Caudate nucleus (tissue), 63 donors: ENCODE measurements at places on chromosomes 2 and 18.

GRCh38 chr2:25304826-25305596, 36.7 kb downstream of the DNMT3A start:
- no peak for DNase-seq

GRCh38 chr2:200302940-200303727, 3.4 kb upstream of the SPATS2L start:
- no peak for DNase-seq

- no peak for DNase-seq
Measured at GRCh38 chr18:23798249-23798648, 109.0 kb downstream of the LAMA3 start.

- no peak for DNase-seq
Measured at GRCh38 chr2:120320318-120320851, 25.6 kb upstream of the INHBB start.

DNA sequence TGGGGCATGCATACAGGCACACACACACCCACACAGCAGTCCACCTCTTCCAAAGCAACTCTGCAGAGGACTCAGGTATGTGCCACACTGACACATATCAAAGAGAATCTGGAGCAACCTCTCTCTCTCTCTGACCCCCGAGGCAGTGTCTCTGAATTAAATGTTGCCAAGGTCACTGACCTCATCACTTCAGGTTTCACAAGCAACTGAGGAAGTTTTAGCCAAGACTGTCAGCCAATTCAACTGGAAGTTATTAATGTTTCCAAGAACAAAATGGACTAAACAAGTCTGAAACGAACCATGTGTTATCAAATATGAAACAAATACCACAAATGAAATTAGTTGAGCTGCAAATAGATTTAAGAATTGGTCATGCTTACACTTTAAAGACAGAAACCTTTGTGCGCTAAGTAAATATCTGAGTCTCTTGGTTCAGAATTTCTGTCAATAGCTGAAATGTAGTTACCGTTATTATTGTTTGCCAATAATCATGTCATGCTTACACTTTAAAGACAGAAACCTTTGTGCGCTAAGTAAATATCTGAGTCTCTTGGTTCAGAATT, 86.1 kb downstream of the SLC25A12 start:
- no peak for DNase-seq

- no peak for DNase-seq
Measured at GRCh38 chr2:218435003-218435982, 16.4 kb downstream of the VIL1 start.

- no peak for DNase-seq
Measured at GRCh38 chr2:184921676-184922075, 323.3 kb downstream of the ZNF804A start.

- no peak for DNase-seq
Measured at GRCh38 chr2:205802065-205802464, 119.8 kb downstream of the NRP2 start.

DNA sequence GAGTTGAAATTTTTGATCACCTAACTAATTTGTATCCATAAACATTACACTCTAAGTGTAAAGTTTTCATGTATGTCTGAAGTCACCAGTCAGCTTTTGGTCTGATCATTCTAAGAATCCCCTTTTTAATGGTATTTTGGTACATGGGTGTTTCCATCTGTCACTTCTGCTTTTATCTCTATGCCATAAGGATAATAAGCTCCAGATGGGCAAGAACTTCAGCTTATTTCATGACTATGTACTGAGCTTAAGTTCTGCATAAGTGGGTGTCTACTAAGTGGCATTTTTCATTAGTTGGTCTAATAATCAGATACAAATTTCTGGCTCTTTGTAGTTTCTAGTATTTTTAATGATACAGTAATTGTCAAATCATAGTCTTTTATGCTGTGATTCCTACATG, 20.4 kb downstream of the UBXN4 start:
- no peak for DNase-seq

- no peak for DNase-seq
Measured at GRCh38 chr18:23809415-23809814, 120.2 kb downstream of the LAMA3 start.

DNA sequence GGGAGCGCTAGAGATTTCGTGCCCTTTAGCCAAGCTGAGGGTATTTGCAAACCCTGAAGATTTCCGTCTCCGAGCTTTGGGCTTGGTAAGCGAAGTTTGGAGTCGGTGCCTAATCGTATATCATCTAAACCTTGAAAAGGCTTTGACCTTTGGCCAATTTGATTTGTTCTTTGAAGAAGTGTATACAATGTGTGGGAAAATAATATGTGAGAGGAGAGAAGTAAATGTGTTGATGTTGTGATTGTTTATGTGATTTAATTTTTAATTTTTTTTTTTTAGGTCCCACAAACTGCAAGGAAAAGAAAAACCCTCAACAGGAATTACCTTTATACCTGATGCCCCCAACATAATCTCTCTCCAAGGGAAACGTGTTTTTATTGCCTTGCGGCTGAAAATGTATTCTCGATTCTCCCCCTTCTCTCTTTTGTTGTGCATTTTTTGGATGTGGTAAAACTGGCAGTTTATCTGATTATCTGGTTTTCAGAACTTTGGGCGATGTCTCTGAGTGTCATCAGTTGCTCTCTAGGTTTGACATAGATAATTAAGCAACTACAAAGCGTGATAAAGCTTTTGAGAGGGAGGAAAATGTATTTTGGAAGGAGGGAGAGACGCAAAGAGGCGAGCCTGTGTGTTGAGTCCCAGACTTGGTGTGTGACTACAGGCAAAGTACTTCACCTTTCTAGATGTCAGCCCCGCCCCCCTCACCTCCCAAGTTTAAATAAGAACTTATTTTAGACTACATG, 912 bp upstream of the FBXO11 start:
- no peak for DNase-seq

DNA sequence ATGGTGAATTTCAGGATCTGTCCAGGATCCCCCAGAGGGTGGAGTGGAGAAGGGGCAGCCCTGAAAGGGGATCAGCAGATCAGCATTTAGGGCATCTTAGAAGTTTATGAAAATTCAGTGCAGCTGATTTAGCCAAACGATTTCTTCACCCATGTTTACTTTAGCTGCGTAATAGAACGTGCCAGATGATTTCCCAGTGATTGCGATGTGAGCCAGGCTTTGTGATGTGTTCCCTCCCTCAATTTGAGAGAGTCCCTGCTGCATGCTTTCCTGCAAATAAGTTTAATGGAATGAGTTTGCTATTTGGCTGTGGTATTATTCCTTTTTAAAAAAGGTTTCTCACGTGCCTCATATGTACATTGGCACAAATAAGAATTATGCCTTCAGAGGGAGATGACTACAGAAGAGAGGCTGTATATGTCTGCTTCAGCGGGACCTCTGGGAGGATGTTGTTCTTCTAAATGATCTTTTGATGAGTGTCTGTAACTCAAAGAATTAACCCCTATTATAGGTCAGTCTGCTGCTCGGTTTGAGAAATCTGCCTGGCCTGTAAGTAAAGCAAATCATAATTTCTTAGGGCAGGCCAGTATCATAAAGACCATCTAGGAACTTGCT, 111.9 kb downstream of the MRO start:
- no peak for DNase-seq

DNA sequence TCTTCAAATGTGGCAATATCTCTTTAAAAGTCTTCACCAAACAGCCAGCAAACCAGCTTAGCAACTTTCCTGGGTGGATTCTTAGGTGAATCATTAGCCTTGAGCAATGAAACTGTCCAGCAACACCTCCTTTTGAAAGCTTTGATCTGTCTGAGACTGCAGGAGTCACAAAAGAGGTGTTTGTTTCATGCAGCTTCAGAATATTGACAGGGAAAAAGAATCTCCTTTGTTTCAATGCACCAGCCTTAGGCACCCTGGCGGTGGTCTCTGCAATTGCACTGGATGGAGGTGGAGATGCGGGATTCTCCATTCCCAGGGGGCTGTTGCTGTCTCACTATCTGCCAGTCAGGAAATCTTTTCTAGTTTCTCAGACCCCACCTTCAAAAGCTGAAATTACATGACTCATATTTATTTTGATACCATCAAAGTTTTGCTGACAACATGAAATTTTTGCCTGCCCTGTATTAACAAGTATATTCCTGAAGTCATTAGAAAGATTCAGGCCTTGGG, 76.0 kb upstream of the DSG1 start:
- DNase-seq: no peak

- DNase-seq: no peak
Measured at GRCh38 chr18:8603663-8604520, 5.3 kb upstream of the RAB12 start.
